NCI-H1417 treated with DMSO at 0.1 percent for 48 hours (cell line): ENCODE measurements at places on chromosomes 16 and 17.

DNA sequence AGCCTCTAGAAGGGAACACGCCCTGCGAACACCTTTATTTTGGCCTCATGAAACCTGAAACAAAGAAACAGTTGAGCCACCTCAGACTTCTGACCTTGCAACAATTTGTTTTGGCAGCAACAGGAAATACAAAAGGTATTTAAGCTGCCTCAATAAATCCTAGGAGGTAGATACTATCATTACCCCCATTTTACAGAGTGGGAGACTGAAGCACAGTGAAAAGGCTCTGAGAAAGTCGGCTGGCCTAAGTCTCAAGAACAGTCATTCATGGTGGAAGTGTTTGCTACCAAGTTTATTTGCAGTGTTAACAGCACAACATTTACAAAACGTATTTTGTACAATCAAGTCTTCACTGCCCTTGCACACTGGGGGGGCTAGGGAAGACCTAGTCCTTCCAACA lies 19.0 kb downstream of the RND2 start:
- no peak for DNase-seq

DNA sequence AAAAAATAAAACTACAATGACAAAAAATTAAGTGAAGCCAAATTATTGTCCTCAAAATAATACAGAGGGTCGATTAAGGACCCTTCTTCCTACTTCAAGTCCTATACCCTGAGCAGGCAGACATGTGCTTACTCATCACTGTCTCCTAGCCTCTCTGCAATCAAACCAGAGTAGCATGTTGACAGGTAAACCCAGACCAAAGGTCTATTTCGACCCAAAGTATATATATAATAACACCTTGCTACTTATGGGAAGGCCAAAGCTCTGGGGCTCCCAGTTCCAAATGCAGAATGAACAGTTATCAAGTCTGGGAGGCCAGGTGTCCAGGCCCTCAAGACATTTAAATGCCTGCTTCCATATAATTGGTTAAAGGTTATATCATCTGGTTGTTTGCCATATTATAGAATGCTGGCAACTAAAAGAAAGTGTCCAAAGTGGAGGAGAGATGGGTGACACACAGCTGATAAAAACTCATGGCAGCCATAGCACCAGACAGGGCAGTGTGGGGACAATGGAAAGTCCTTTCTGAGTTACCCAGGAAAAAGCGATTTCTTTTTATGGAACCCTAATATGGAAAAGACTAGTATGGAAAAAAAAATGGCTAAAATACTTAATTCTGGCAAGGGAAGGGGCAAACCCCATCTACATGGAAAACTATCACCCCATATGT lies 53.6 kb downstream of the N4BP1 start:
- no peak for DNase-seq

GRCh38 chr16:67394155-67395104 lies 1.1 kb upstream of the TPPP3 start:
- no peak for DNase-seq

DNA sequence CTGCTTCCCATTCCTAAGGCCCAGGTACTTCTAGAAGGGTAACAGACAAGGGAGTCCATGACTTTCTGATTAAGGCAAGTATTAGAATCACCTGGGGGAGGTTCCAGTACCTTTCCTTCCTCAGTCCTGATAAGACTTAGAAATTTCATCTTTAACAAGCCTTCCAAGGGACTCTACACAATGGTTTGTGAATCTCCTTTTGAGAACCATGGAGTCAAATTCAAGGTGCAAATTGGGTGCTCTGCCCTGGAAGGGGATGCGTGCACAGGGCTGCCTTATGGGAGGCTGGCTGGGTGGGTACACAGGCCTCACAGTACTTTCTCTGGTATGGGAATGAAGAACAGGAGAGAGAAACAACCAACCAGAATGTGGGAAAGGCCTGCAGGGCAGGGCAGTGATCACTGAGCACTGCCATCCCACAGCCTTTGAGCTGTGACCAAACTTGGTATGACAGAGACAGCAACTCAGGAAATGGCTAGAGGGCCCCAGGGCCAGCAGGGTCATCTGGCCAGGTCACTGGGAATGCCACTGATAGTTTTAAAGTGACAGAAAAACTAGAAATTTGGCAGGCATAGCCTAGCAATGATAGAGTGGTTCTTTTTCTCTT lies 3.6 kb upstream of the TMIGD1 start:
- no peak for DNase-seq

- no peak for DNase-seq
Observed at GRCh38 chr16:67210069-67210937, 11.4 kb downstream of the ELMO3 start.

- DNase-seq = no peak
Observed at GRCh38 chr17:40480501-40481003, 20.9 kb downstream of the TNS4 start.

DNA sequence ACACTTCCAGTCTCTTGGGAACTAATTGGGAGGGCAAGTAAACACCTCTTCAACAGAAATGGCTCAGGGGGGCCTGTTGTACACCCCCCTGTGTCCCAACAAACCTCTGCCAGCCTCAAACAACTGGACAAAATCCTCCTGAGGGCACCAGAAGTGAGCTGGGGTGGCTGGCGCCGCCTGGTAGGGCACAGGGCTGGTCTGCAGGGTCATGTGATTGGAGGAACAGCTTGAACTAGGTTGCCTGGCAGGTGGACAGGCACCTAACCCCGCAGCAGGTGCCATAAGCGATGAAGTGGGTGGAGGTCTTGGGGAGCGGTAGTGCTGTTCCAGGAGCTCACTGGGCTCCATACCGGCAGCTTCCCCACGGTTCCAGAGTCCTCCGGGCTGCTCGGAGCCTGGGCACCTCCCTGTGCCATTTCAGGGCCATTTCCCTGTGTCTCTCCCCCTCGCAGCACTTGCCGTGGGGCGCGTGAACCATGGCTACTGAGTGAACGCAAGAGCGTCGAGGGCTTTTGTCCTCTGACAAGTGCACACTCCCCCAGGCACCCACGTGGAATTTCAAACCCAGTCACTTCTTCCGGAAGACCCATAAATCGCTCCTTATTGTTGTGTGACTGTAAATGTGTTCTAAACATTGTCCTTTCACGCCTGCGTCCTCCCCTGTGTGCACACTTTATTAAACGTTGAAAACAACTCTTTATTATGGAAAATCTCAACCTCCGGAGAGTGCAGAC lies 101.5 kb downstream of the SEC14L1 start:
- DNase-seq = peak; percentile 35

DNA sequence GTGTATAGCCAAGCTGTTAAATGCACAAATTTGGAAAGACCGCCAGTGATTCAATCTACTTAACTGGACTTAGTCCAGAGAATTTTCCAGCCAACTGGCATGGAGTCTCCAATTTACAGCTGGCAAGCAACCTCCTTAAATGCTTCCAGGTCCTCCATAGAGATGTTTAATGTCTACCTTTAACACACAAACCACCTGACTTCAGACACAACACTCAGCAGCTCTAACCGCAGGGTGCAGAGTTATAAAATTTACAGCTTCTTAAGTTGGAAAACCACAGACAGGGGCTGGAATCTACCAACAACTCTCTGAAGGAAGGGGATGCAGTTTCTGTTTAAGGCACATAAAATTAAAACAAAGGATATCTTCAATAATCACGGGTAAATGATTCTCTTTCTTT lies 106.9 kb downstream of the SYCE1L start:
- no peak for DNase-seq

DNA sequence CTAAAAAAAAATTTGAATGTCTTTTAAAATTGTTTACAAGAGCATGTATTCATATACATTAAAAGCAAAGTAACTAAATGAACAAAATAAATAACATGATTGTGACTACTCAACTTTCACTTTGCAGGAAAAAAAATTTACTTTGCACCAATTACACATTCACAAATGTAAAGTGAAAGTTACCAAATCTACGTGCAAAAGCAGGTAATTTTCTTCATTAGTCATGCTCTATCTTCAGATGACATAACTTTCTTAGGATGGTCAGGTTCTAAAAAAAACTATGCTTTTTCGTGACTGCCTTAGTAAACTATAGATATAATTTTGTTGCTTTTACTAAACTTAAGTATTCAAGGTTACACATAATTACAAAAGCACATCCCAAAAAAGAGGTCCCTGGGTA lies 17.0 kb upstream of the ABCA10 start:
- DNase-seq = no peak

DNA sequence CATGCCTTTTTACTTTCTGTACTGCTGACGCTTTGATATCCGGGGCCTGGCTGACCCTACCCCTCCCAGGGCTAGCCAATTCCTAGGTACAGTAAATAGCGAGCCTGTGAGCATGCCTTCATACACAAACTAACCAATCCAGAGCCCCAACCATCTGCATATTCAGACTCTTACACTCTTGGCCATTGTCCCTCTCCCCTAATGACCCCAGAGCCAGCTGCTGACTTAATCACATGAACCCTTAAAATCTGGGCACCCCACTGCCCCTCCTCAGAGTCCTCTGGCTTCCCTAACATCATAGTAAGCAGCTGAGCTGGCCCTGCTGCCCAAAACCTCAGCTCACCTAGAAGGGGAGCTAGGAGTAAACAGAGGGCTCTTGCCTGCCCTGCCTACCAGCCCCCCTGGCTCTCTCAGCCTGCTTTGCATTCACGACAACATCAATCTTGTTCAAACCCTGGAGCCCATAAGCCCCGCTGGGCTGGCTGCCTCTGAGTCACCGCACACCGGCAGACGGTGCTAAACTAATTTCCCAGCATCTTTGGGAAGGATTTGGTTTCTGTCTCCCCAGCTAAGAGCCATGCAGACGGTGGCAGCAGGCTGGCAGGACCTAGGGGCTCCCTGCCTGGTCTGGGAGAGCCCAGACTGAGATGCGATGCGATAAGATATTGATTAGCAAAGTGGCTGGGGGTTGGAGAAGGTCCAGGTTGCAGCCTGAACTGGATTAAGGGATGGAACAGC lies 63.2 kb downstream of the CLEC19A start:
- no peak for DNase-seq

DNA sequence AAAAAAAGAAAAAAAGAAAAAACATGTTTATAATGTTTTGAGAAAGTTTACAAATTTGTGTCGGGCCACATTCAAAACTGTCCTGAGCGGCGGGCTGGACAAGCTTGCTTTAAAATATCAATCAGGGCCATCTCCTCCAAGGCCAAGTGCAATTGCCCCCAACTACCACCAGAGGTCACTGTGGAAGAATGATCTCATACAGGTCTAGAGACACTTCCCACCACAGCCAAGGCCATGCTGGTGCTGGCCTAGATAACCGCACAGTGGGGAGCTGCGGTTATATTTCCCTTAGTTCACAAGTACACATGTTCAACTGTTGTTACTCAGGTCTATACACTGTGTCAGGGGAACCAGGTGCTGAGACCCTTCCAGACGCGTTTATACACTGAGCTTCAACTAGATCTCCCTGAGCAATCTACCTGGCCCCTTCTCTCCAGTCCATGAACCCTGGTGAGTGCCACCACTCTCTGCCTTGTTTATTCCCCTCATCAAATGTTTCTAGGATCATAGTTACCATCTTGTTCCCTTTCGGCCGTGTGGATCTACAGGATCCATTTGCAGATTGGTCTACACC lies 83.8 kb upstream of the CCL2 start:
- DNase-seq = no peak

DNA sequence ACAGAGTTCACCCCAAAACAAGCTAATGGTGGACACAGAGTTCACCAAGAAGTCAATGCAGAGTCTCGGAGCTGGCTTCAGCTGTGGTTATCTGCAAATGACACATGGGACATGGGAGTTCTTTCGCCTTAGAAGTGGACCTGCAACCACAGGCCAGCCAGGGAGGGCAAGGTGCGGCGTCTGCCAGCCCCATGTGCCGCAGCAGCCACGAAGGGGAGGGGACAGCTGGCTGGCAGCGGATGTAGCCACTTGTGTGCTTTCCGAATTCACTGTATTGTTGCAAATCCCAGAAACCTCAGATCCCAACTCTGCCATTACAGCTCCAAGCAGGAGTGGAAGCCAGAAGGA lies 24.8 kb downstream of the LMF1 start:
- DNase-seq = no peak
